Neural progenitor cell (in vitro differentiated cells): ENCODE measurements at places on chromosomes 13 and 19.

GRCh38 chr19:46872967-46873366 lies 12.2 kb downstream of the ARHGAP35 start:
- H3K36me3 ChIP-seq = no peaks in the 10 kb centered on the region
- no peak for DNase-seq
- no peak overlapping the region for H3K4me3 ChIP-seq
- H3K27me3 ChIP-seq = no peaks in the 10 kb centered on the region
- no peaks in the 10 kb centered on the region for H3K4me1 ChIP-seq

- no peaks in the 10 kb centered on the region for H3K27me3 ChIP-seq
- H3K27ac ChIP-seq = no peak overlapping the region
- no peaks in the 10 kb centered on the region for H3K36me3 ChIP-seq
- H3K4me3 ChIP-seq = no peak overlapping the region
- no peak for DNase-seq
These were observed 205.8 kb downstream of the LMO7 start for GRCh38 chr13:75841905-75842304.

DNA sequence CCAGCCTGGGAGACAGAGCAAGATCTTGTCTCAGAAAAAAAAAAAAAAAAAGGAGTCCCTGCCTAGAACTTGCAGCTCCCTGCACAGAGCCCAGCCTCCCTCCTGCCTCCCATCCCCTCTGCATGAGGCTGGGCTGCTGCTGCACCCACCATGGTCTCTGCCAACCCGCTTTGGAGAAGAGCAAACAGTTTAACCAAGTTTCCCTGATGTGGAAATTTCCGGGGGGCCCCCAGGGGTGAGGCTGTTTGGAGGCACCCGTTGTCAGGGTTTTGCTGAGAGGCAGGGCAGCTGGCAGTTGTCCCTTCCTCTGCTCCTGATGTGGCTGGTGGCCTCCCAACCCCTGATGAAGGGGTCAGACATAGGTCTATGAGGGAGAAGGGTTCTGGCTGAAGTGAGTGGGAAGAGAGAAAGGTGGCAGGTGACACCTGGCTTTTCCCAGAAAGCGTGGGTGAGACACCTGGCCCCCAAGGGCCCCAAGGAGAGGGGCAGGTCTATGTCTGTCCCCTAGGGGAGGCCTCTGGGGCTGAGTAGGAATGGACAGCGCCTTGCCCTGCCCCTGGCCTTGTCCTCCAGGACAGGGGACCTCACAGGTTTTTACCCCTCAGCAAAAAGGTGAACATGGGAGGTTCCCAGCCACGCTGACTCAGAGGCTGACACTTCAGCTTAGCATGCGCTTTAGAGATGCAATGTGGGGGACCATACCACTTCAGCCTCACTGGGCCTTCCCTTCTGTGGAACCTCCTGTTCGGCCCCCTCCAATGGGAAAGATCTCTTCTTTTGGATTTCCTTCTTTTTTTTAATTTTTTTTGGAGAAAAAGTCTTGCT lies 5.5 kb downstream of the LRP3 start:
- H3K4me1 ChIP-seq = peaks cover 6% of the 10 kb centered on the region
- no peaks in the 10 kb centered on the region for H3K36me3 ChIP-seq
- no peak overlapping the region for H3K4me3 ChIP-seq
- peaks cover 10% of the 10 kb centered on the region for H3K27me3 ChIP-seq
- no peak overlapping the region for H3K27ac ChIP-seq

GRCh38 chr19:16285769-16286498 lies 38.7 kb upstream of the KLF2 start:
- H3K36me3 ChIP-seq = no peaks in the 10 kb centered on the region
- H3K4me3 ChIP-seq = no peak overlapping the region
- no peaks in the 10 kb centered on the region for H3K27me3 ChIP-seq
- H3K27ac ChIP-seq = no peak overlapping the region
- peaks cover 8% of the 10 kb centered on the region for H3K4me1 ChIP-seq

- no peaks in the 10 kb centered on the region for H3K36me3 ChIP-seq
- no peaks in the 10 kb centered on the region for H3K27me3 ChIP-seq
- H3K4me1 ChIP-seq = no peaks in the 10 kb centered on the region
- no peak overlapping the region for H3K27ac ChIP-seq
These were observed 42.1 kb downstream of the ZNF146 start for GRCh38 chr19:36256853-36257519.

- DNase-seq = peak; percentile 63
- H3K4me3 ChIP-seq = peak overlapping the region; percentile 72
- H3K4me1 ChIP-seq = peaks cover 8% of the 10 kb centered on the region
These were observed 2.8 kb downstream of the MYADM start for GRCh38 chr19:53870485-53870844.

- H3K27ac ChIP-seq = no peak overlapping the region
- H3K4me1 ChIP-seq = no peaks in the 10 kb centered on the region
- no peak for DNase-seq
These were observed 1711.8 kb downstream of the SLITRK5 start for GRCh38 chr13:89382981-89383380.

DNA sequence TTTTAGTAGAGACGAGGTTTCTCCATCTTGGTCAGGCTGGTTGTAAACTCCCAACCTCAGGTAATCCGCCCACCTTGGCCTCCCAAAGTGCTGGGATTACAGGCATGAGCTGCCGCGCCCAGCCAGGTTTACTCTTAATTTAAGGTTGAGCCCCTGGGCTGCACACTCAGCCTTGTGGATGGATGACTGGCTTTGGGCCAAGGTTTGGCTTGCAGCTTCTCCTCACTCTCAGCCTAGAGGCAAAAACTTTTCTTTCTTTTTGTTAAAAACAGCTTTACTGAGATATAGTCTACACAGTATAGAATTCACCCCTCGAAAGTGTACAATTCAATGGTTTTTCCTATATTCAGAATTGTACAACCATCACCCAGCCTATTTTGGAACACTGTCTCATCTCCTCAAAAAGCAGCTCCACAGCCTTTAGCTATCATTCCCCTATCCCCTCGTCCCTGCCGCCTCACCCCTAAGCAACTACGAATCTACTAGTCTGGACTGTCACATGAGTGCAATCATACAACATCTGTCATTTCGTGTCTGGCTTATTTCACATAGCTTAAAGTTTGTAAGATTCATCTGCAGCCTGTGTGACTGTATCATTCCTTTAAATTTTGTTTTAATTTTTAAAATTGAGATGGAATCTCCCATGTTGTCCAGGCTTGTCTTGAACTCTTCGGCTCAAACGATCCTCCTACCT lies 14.5 kb upstream of the TSPAN16 start:
- no peaks in the 10 kb centered on the region for H3K27me3 ChIP-seq
- H3K36me3 ChIP-seq = no peaks in the 10 kb centered on the region
- no peak for DNase-seq
- H3K4me3 ChIP-seq = no peak overlapping the region
- H3K27ac ChIP-seq = no peak overlapping the region

DNA sequence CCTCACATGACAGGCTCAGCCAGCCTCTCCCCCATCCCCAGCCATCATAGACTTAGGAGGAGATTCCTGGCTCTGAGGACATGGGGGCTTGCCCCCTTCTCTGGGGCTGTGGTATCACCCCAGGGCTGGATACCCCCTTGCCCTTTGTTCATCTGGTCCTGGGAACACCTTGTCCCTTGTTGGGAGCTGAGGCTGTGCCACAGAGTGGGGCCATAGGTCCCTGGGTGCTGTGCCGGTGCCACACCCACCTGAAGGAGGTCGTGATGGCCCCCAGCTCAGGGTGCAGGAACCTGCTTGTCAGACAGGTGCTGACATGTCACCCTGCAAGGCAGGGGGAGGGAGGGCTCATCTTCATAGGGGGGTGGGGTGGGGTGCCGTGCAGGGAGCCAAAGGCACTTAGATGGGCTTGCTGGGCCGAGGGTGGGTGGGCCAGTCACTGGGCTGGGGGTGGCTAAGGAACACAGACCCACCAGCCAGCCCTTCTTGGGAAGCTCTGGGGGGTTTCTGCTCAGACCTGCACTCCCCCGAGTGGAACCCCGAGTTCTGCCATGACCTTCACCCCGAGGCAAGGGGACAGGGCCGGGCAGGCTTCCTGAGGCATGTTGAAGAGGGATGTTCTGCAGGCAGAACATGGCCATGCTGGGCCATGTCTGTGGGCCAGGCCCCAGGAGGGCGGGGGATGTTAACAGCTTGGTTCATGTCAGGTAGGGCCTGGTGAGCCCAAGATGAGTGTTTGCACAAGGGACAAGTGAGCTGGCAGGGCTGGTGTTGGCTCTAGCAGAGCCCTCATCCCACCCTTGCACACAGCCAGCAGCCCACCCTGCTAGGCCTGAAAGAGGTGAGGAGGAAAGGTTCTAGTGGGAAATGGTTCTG lies 28.0 kb downstream of the TSSK6 start:
- H3K27ac ChIP-seq = peak overlapping the region; percentile 57
- H3K4me3 ChIP-seq = no peak overlapping the region
- no peaks in the 10 kb centered on the region for H3K27me3 ChIP-seq
- H3K36me3 ChIP-seq = no peaks in the 10 kb centered on the region
- H3K4me1 ChIP-seq = peaks cover 31% of the 10 kb centered on the region

DNA sequence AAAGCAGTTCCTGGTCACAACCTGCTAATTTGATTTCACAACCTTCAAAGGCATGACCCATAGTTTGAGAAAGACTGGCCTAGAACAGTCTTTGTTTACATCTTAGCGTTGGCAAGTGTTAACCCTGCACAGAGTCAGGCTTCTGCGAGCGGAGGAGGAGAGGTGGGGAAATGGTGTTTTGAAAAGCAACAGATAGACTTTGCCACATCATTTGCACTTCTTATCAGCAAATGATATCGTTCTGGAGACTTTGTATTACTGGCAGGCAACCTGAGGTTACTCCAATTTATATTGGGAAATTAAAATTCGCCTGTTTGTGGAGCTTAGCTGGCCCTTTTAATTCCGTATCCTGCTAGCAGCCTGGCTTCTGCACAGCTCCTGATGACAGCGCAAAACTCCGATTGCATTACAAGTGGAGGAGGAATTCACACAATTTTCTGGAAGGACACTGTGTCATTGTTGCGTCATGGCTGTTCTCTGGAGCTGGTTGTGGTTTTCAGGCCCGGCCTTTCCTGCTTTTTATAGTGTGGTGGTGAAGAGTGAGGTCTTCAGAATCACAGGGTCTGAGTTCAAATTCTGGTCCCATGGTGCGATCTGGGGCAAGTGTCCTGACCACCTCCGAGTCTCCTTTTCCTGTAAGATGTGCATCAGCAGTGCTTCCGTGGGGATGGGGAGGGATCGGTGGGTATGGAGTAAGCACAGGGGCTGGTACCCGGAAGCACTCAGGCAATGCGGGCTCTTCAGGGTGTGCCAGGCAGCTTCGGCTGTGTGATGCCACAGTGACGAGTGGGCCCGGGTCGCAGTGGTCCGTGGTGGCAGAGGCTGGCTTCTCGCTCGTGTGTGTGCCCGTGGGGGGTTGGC lies 49.1 kb upstream of the EHD2 start:
- H3K4me1 ChIP-seq = no peaks in the 10 kb centered on the region
- no peak for DNase-seq
- H3K36me3 ChIP-seq = no peaks in the 10 kb centered on the region

DNA sequence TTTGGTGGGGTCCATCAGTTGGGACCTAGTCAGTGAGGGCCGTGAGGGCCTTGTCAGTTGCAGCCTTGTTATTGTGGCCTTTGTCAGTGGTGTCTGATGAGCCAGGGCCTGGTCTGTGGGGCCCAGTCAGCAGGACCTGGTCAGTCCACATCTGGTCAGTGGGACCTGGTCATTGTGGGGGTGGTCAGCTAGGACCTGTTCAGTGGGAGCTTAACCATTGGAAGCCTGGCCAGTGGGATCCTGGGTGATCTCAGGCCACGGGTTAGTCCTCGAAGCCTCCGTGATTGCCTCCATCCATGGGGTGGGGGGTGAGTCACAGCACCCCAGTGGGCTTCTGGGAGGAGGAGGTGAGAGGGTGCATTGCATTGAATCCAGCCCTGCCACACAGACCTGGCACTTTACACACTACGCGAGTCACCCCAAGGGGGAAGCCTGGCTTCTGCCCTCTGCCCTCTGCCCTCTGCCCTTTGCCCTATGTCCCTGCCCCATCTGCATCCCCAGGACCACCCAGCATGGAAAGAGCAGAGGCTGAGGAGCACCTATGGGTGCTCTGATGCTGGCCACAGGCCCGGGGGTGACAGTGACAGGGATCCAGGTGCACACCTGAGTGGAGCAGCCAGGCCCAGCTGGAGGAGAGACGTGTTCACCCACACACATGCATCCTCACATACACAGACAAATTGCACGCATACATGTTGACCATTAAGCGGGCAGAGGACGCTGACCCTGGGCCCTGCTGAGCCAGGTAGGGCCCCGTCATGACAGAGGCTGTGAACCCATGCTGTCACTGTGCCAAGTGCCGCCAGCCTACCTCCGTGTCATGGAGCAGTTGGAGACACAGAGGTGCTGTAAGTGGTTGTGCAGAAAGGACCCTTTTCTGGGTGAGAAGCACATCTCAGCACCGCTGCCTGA lies 59.8 kb upstream of the TPM4 start:
- H3K27me3 ChIP-seq = no peaks in the 10 kb centered on the region

- no peak overlapping the region for H3K4me3 ChIP-seq
- H3K27ac ChIP-seq = no peak overlapping the region
- peaks cover 41% of the 10 kb centered on the region for H3K4me1 ChIP-seq
These were observed 4.8 kb downstream of the STK24 start for GRCh38 chr13:98571955-98572662.
